ENCODE measurements at places on chromosomes 2 and 18. TPM values are rescaled to one million over a fixed set of nuclear protein-coding genes. Genes with fewer than 3 reads are reported as not detected.

GRCh38 chr2:73908689-73909652, 16.2 kb downstream of the ACTG2 start:
- no peaks in the 10 kb centered on the region for H3K36me3 ChIP-seq
- no peak overlapping the region for H3K4me3 ChIP-seq
- no peak overlapping the region for H3K27ac ChIP-seq
- peaks cover 4% of the 10 kb centered on the region for H3K4me1 ChIP-seq

DNA sequence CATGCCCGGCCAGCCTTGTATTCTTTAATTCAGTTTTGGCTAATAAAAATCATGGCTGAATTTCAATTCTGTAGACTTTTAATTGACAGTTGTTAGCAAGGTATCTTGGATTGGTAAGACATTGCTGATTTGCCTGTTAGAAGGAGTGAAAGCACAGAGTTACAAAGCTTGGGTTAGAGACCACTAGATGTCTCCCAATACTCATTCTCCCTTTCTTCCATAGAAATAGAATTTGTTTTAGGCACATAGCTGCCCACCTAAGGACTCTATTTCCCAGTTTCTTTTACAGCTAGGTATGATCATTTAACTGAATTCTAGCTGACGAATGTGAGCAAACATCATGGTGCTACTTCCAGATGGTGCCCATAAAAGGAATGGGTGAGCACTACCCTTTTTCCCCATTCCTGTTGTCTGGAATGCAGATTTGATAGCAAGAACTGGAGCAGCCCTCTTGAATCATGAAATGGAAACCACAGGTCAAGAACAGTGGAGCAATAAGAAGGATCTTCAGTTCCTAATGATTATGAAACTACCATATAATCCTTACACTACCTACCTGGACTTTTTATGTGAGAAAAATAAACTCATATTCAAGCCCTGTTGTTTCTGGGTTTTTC, 17.5 kb downstream of the PECR start:
- peaks cover 16% of the 10 kb centered on the region for H3K36me3 ChIP-seq
- DNase-seq, result no peak
- no peaks in the 10 kb centered on the region for H3K4me1 ChIP-seq
- H3K4me3 ChIP-seq, result no peak overlapping the region
- no peak overlapping the region for H3K27ac ChIP-seq

DNA sequence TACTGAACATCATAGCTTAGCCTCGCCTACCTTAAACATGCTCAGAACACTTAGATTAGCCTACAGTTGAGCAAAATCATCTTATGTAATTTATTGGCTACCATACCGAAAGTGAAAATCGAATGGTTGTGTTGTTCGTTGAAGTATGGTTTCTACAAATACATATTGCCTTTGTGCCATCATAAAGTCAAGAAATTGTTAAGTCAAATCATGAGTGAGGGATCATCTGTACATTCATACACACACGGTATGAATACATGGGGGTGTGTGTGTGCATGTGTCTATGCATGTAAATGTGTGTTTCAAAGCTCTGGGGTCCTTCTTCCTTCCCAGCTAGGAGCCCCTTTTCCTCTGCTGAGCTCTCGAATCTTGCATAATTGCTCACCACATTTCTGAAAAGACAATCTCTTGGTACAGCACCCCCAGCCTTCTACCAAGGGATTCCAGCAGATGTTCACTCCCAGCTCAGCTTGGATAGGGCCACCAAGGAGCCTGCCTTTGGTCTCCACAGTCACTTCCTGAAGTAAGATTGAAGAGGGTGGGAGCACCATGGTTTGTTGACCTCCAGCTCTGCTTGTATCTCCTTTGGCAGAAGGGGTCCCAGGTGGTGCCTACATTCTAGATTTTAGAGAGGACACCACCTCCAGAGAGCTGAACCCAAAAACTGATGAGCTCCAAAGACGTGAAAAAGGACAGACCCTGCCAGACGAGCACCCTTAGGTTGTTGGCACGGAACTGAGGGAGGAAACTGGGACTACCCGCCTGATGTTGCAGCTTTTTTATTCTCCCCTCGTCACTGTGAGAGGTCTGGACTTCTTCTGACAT, 33.2 kb upstream of the CYP1B1 start:
- no peaks in the 10 kb centered on the region for H3K4me1 ChIP-seq
- H3K27me3 ChIP-seq, result peaks cover 47% of the 10 kb centered on the region
- H3K36me3 ChIP-seq, result peaks cover 5% of the 10 kb centered on the region
- H3K27ac ChIP-seq, result no peak overlapping the region
- DNase-seq, result no peak
- H3K4me3 ChIP-seq, result no peak overlapping the region

DNA sequence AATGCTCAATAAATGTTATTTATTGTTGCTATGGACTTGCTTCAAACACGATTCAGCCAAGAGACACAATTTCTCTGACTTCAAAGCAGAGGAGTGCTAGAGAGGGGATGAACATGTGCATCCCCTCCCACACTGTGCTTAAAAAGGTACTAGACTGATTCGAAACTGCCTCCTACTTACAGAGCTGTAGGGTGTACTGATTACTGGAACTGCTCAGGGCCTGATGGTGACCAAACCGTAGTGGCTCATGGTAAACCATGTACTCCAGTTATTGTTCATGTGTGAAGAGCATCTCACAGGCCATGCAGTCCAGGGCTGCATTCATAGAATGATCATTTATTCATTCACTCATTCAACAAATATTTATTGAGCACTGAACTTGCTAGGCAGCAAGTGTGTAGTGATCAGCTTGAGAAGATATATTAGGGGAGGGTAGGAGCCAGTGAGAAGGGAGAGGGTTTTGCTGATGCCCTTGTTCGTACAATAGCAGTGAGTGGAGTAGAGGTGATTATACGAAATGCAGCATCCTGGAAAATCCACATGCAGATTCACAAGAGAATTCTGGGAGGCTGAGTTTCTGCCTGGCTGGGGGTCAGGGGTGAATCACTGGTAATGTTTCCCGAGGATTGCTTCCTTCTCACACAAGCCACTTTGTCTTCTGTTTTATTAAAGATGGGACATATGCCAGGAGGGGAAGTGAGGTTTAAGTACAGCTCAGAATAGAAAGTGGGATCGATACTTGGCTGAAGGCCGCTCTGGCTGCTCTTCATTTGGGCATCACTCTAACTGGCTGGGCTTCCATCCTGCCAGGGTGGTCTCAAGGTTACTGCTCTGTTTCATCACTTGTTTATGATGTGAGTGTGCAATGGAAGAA, 245.4 kb downstream of the RAD51AP2 start:
- no peak overlapping the region for H3K27ac ChIP-seq
- H3K27me3 ChIP-seq, result no peaks in the 10 kb centered on the region
- H3K36me3 ChIP-seq, result no peaks in the 10 kb centered on the region
- H3K4me1 ChIP-seq, result no peaks in the 10 kb centered on the region
- no peak overlapping the region for H3K4me3 ChIP-seq

- H3K4me3 ChIP-seq, result no peak overlapping the region
- DNase-seq, result no peak
- H3K4me1 ChIP-seq, result no peaks in the 10 kb centered on the region
- H3K27me3 ChIP-seq, result peaks cover 4% of the 10 kb centered on the region
- H3K36me3 ChIP-seq, result no peaks in the 10 kb centered on the region
These were observed 247.8 kb downstream of the DOK6 start for GRCh38 chr18:69648486-69648885.

DNA sequence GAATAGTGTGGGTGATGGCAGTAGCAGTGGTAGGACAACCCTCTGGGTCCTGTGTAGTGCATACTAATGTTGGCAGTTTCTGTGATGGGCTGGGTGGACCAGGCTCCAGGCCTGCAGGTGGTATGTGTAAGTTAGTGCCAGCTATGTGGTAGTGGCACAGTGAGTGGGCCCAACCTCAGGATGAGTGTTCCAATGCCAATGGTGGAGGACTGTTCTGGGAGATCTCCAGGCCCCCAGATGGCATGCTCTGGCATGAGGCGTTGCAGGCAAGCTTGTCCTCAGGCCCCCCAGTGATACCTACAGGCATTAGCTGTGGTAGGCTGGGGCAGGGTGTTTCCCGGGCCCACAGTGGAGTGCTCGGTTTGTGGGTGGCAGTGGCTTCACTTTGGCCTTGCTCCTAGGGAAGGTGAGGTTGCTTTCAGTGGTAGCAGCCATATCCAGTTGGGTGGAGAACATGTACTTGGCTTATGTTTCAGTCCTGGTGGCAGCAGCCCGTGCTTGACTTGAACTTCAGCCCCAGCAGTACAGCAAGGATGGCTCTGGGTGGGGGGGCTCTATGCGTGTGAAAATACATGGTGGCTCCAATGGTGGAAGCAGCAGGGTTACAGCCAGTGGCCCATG, 32.4 kb downstream of the TEX51 start:
- DNase-seq, result no peak
- H3K36me3 ChIP-seq, result peaks cover 10% of the 10 kb centered on the region
- H3K4me1 ChIP-seq, result peaks cover 11% of the 10 kb centered on the region

DNA sequence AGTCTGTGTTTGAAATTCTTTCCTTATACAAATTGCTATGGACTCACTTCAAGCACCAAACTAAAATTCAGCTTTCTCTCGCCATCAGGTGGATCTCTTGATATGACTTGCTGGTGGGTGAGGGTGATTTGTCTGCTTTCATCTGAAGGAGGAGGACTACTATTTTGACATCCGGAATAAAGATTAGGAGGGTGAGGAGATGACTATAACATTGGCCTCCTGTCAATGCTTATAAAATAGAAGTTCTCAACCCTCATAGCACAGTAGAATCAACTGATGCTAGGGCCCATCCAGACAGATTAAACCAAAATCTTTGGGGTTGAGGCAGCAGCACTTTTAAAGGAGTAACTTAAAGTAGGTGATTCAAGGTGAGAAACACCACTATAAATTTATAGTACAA, 120.4 kb upstream of the DNAJC10 start:
- no peak for DNase-seq
- no peak overlapping the region for H3K4me3 ChIP-seq
- no peak overlapping the region for H3K27ac ChIP-seq
- no peaks in the 10 kb centered on the region for H3K4me1 ChIP-seq
- H3K36me3 ChIP-seq, result no peaks in the 10 kb centered on the region

DNA sequence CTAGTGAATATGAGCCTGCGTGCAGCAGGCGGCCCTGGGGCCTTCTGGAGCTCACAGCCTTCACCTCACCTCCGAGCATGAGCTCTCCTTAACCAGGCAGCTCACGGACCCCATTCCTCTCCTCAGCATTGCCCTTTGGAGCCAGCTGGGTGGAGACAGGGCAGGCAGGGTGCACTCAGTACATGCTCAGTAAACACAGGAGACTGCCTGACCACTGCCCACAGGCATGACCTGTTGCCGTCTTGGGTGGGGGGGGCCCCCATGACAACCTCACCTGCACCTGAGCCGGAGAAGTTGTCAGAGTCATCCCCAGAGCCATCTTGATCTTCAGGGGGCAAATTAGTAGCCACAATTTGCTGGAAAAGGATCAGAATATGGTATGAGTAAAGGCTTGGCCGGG, 19.9 kb downstream of the SDC1 start:
- H3K4me3 ChIP-seq, result no peak overlapping the region
- H3K27me3 ChIP-seq, result no peaks in the 10 kb centered on the region
- H3K27ac ChIP-seq, result no peak overlapping the region
- H3K4me1 ChIP-seq, result peaks cover 10% of the 10 kb centered on the region

DNA sequence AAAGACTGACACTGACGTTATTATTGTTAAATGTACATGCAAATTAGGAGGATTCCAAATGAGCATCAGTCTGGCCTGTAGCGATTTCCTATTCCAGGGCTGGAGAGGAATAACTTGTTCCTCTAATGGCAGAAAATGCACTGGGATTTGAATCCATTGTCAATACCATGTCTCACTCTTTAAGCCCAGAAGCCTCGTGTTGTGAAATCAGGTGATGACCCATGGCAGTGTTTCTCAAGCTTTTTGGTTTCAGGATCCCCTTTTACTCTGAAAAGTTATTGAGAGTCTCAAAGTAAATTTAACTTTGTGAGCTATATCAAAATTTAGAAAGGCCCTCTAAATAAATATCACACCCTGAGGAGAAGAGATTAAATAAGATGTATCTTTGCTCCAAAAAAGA, 279.2 kb downstream of the GALR1 start:
- H3K27ac ChIP-seq, result no peak overlapping the region
- H3K4me3 ChIP-seq, result no peak overlapping the region
- DNase-seq, result no peak

GRCh38 chr2:172242961-172243360, 140.3 kb upstream of the DLX2 start:
- H3K4me1 ChIP-seq, result no peaks in the 10 kb centered on the region
- H3K27me3 ChIP-seq, result peaks cover 14% of the 10 kb centered on the region
- H3K27ac ChIP-seq, result no peak overlapping the region
- no peak overlapping the region for H3K4me3 ChIP-seq
- DNase-seq, result no peak
- no peaks in the 10 kb centered on the region for H3K36me3 ChIP-seq

GRCh38 chr2:234595829-234596228, 98.9 kb upstream of the ARL4C start:
- DNase-seq, result no peak
- H3K36me3 ChIP-seq, result no peaks in the 10 kb centered on the region
- no peaks in the 10 kb centered on the region for H3K27me3 ChIP-seq
- no peak overlapping the region for H3K4me3 ChIP-seq

DNA sequence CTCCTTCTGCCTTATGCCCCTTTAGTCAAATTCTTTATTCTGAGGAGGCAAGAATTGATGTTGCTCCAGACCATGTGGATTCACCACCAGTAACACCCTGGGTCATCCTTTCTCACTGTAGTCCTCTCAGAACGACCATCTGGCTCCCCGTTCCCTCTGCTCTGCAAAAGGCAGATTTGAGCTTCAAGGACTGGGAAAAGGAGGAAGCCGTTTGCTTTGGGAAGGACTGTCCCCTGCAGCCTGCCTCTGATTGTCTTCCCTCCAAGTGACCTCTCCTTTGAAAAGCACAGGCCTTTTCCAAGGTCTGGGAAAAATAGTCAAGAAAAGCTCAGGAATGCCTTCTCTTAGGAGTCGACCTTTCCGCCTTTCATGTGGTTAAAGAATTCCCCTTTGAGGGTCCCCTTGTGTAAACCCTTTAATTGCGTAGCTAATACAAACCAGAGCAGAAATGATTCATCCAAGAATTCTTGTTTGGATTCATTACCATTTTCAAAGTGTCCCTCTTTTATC, 130.1 kb upstream of the COPS8 start:
- H3K4me3 ChIP-seq, result no peak overlapping the region
- no peaks in the 10 kb centered on the region for H3K4me1 ChIP-seq
- H3K36me3 ChIP-seq, result no peaks in the 10 kb centered on the region
- no peak for DNase-seq
- H3K27me3 ChIP-seq, result peaks cover 16% of the 10 kb centered on the region
- no peak overlapping the region for H3K27ac ChIP-seq

GRCh38 chr2:241122376-241123002, 20.4 kb upstream of the MTERF4 start:
- no peak overlapping the region for H3K4me3 ChIP-seq
- H3K27me3 ChIP-seq, result no peaks in the 10 kb centered on the region
- peaks cover 3% of the 10 kb centered on the region for H3K4me1 ChIP-seq
- peaks cover 12% of the 10 kb centered on the region for H3K36me3 ChIP-seq
- DNase-seq, result no peak

Gene IL1F10
- not detected for polyA plus RNA-seq

Gene PCARE
- not detected for polyA plus RNA-seq

Gene CYP1B1
- 0.62 TPM for polyA plus RNA-seq

Gene LOXHD1
- not detected for polyA plus RNA-seq

Gene STEAP3
- polyA plus RNA-seq, result 1.2 TPM

Gene OSR1
- polyA plus RNA-seq, result not detected

Gene FSHR
- not detected for polyA plus RNA-seq

All from naive B cell (primary cell).